ENCODE measurements at places on chromosomes 4 and X. TPM values are rescaled to one million over a fixed set of nuclear protein-coding genes. Genes with fewer than 3 reads are reported as not detected.

Gene IDH3G
- total RNA-seq = 104 TPM

Gene OTC
- not detected for total RNA-seq

Gene PARM1
- 4.5 TPM for total RNA-seq

Gene FGF2
- total RNA-seq = 4.0 TPM

Gene HTT
- total RNA-seq = 36.3 TPM

Gene FOXR2
- not detected for total RNA-seq
